COR-L47 (cell line): ENCODE measurements at places on chromosomes 16 and 17.
A peak's percentile ranks its signal among the peaks of the same experiment; 100 is the strongest.

DNA sequence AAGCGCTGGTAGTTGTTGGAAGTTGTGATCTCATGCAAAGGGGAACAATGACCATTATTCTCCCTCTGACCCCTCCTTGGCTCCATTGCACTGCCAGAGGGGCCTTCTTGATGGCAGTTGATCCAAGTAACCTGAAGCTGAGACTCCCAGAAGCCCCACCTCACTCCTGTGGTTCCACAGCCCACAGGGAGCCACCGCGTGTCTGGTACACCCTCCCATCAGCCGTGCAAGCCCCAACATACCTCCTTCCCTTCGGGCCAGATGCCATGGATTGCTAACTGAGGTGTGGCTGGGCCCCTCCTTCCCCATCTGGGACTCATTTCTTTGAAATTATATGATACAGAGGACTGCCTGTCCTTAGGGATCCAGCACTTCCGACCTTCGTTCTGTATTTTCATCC is 17.8 kb downstream of the SAP30BP start:
- no peak for DNase-seq

- peak; percentile 35 for DNase-seq
These were observed 26.5 kb upstream of the NF1 start for GRCh38 chr17:31068291-31068690.

DNA sequence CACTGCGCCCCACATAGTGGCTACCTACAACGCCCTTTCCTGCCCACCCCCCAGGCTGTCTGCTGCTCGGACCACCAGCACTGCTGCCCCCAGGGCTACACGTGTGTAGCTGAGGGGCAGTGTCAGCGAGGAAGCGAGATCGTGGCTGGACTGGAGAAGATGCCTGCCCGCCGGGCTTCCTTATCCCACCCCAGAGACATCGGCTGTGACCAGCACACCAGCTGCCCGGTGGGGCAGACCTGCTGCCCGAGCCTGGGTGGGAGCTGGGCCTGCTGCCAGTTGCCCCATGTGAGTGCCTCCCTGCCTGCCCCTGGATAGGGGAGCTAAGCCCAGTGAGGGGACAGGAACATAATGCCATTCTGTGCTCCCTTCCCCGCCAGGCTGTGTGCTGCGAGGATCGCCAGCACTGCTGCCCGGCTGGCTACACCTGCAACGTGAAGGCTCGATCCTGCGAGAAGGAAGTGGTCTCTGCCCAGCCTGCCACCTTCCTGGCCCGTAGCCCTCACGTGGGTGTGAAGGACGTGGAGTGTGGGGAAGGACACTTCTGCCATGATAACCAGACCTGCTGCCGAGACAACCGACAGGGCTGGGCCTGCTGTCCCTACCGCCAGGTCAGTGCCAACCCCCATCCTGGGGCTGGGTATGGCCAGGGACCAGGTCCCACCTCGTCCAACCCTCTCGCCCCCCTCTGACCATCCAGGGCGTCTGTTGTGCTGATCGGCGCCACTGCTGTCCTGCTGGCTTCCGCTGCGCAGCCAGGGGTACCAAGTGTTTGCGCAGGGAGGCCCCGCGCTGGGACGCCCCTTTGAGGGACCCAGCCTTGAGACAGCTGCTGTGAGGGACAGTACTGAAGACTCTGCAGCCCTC is 7.1 kb downstream of the GRN start:
- no peak for DNase-seq

DNA sequence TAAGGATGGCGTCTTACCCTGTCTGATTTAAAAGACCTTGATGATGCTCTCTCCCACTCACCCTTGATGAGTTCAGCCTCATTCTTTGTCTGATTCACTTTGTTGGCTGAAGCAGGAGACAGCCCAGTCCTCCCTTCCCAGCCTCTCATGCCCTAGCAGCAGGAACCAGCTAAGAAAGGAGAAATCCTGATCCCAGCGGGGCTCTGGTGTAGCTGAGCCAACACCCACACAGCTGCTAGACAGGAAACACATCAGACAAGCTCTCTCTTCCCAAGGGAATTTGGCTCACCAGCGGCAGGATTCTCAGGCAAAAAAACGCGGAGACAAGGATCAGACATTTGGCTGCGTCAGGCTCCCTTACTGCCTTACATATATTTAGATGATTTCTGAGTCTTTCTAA is 211.5 kb downstream of the CDH11 start:
- no peak for DNase-seq

DNA sequence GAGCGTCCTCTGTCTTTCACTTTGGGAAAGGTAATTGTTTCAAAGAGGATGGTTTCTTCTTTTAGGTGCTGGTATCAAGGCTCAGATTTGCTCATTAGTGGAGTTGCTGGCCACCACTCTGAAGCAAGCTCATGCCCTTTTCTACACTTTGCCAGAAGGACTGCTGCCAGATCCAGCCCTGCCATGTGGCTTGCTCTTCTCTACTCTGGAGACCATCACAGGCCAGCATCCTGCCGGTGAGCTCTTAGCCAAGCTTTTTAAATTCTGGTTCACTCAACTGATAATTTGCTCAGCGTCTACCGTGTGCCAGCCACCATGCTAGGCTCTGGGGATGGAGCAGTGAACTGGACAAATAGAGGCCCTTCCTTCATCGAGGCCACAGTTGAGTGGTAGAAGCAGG is 4.3 kb downstream of the COG1 start:
- no peak for DNase-seq

DNA sequence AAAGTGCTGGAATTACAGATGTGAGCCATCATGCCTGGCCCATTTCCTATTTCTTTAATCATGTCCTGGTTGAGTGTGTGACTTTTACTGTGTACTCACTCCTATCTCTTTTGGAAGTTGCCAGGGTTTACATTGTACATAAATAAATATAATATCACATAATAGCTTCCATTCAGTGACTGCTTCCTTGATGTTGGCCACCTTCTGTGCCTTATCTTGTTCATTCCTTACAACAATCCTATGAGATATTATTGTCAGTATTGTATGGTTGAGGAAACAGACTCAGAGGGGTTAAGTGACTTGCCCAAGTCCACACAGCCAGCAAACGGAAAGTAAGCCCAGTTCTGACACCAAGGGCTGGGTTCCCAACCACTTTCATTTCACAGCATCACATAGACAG is 16.9 kb downstream of the TMC5 start:
- no peak for DNase-seq

DNA sequence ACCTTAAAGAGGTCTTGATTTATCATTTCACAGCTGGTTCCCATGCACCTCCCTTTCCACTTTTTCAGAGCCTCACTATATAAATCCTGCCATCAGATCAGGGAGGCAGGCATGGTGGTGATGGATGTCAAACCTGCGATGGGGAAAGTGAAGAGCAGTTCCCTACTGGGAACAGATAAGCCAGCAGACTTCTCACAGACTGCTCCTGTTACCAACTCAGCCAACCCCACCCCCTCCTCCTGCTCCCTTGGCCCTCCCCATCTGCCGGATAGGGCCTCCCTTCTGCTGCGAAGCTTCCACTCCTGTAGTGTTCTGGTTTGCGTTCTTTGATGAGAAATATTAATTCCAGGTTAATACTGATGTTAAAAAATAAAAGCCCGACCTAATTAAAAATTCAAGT is 232.1 kb downstream of the STX8 start:
- no peak for DNase-seq

DNA sequence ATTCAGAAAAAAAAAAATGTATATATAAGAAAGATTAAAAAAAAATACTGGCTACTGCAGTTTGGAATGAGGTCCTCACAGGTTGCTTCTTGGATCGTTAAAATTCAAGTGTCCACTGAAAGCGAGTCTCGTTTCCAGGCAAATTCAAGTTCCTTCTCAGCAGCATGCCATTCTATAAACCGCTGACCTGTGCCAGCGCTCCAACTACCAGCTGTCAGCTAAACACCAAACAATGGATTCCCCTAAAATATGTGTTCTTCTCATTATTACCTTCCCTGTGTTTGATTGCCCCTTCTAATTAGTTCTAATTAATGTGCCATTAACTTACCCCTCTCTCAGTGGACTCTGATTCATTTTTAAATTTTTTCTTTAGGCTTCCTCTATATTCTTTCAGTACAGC is 92.4 kb downstream of the DNAH9 start:
- DNase-seq, result no peak

- DNase-seq, result no peak
These were observed 519.8 kb downstream of the TMEM114 start for GRCh38 chr16:8070506-8070905.

DNA sequence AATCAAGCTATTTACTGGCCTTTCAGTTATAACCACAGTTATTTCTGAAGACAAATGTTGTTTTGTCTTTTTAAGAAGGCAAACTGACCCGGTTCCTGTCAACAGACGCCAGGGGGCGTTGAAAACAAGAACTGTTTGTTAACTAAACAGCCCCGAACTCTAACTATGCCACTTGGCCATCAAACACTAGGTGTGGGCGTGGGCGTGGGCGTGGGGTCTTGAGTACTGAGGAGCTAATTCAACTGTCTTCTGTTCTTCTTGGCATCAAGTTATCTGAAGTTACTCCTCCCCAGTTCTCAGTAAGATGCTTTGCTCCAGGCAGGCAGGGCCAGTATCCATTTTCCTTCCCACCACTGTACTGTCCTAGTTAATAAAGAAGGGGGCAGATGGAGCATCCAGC is 63.3 kb upstream of the MTMR4 start:
- DNase-seq, result peak; percentile 38

DNA sequence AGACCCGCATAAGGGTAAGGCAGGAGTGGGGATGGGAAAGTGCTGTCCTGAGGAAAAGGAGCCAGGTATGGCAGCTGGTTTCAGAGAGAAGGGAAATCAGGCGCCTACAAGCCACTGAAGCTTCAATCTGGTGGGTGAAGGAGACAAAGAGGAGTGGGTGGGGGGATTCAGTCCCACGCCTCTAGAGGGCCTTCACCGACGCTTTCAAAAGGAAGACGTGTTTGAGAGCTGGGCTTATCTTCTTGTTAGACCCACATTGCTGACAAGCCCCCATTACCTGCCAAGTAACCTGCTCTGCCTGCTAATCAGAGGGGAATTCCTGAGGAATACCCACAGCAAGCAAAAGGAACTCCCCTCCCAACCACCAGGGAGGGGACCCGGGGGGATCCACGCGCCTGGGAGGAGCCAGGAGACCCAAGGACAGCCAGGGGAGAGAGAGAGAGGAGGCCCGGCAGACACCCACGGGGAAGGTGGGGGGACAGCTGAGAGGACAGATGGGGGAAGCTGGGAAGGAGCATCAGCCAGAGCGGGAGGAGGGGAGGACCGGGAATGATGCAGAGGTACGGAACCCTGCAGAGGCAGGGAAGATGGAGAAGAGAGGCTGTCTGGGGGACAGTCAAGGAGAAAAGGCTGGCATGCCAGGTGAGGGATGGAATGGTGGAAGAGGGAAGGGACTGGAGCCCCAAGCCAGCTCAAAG is 1.0 kb downstream of the MTMR4 start:
- no peak for DNase-seq

GRCh38 chr17:80220736-80221215 is 549 bp downstream of the SLC26A11 start:
- DNase-seq, result no peak

GRCh38 chr16:82651921-82652601 is 25.3 kb downstream of the CDH13 start:
- DNase-seq, result no peak

- no peak for DNase-seq
These were observed 123.4 kb upstream of the NOL11 start for GRCh38 chr17:67594115-67594880.

- DNase-seq, result no peak
These were observed 30.8 kb upstream of the HSBP1 start for GRCh38 chr16:83776944-83777343.

- DNase-seq, result no peak
These were observed 595.6 kb upstream of the KIF2B start for GRCh38 chr17:53227111-53227510.

DNA sequence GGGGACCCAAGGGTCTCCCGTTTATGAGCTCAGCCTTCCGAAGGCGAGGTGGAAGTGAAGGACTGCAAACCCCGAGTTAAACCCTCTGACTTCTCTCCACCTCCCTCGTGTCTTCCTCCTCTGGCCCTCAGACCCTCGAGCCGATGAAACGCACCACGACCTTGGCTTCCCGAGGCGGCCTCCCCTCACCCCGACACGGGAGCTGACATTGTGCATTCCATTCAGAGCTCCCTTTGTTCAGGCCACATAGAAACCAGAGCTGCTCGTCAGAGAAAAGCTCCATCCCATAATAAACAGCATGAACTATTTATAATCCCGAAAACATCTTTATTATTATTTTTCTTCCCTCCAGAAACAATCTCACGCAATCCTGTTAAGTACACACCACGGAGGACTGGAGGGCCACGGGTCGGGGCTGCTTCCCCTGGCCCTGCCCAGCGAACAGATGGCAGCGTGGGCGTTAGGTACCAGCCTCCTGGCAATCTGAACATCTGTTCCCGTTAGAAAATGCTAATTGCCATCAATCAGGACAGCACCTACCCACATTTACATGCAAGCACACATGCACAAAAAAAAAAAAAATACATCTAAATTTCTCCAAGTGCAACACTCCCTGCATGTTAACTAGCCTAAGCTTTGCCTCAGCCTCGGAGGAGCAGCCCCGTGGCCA is 145.7 kb downstream of the RBFOX3 start:
- DNase-seq, result no peak

- no peak for DNase-seq
These were observed 4.3 kb downstream of the EVI2B start for GRCh38 chr17:31309556-31309955.

- no peak for DNase-seq
These were observed 346.0 kb downstream of the GRIN2A start for GRCh38 chr16:9836118-9836736.

DNA sequence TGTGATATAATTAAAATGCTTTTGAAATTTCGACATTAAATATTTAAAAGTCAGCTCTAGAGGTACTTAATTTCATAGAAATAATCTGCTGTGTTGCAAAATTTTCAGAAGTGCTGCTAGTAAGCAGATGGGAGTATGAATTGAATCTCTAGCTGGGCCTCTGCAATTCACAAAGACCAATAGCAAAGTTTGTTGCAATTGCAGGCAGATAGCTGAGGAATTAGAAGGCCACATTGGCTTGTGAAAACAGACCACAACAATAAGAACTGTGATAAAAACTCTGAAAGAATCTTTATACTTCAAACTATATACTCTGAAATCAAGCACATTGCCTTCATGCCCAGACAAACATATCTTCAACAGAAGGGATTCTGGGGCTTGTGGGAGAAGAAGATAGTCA is 636.3 kb upstream of the SOX9 start:
- DNase-seq, result no peak

GRCh38 chr16:86133377-86133776 is 234.4 kb downstream of the IRF8 start:
- no peak for DNase-seq

- DNase-seq, result no peak
These were observed 57.9 kb upstream of the PLCG2 start for GRCh38 chr16:81720973-81721906.

- DNase-seq, result no peak
These were observed 138.1 kb downstream of the SHISA9 start for GRCh38 chr16:13039526-13039925.
